Cardiac fibroblast (primary cell): ENCODE measurements at places on chromosomes 3 and 15.

DNA sequence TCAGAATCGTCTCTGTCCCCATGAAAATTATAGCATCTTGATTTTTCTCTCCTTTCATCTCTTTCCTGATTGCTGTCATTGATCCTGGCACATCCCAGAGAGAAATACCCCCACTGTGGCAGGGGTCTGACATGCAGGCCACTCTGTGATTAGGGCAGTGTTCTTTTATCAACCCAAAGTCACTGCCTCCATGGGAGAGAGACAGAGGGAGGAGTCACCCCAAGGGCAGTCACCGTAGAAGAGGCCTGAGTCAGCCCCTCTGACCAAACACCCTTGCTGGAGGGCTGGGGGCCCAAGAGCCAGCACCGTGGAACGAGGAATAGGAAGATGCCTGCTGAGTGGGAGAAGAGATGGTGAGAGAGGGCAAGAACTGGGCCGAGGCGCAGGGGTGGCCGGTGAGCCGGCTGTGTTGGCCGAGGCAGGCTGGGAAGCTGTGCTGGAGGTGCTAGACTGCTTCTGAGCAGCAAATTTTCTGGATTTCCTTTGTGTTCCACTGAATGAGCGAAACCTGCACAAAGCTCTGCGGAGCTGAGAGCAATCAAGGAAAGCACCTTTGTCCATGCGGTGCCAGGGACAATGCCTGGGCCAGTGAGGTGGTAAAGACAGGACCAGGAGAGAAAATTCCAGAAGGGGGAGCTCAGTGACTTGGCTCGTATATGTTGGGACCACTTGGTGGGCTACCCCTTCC lies 103.8 kb downstream of the ADCY5 start:
- no peak for DNase-seq

DNA sequence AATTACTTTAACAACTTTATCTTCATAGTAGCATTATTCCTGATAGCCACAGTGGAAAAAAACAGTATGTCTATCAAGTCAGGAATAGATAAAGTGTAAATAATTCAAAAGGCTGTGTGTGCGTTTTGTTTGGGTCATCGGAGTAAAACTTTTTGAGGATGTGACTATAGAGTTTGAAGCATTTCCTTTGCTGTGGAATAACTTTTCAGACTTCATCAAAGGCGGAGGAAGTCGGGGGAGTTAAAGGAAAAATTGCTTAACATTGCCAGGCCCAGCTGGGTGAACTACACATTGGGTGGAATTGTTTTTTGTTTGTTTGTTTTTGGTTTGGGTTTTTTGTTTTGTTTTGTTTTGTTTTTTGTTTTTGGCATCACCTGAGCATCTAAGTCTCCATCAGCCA lies 70.4 kb upstream of the CRTC3 start:
- DNase-seq = peak; percentile 74

- DNase-seq = peak; percentile 91
Measured at GRCh38 chr15:44215594-44215993, 20.5 kb upstream of the FRMD5 start.

- peak; percentile 33 for DNase-seq
Measured at GRCh38 chr15:76987896-76988860, 6.7 kb upstream of the PSTPIP1 start.

GRCh38 chr3:64329037-64329436 lies 103.8 kb upstream of the PRICKLE2 start:
- no peak for DNase-seq

- DNase-seq = no peak
Measured at GRCh38 chr15:93268066-93268465, 179.1 kb upstream of the RGMA start.

DNA sequence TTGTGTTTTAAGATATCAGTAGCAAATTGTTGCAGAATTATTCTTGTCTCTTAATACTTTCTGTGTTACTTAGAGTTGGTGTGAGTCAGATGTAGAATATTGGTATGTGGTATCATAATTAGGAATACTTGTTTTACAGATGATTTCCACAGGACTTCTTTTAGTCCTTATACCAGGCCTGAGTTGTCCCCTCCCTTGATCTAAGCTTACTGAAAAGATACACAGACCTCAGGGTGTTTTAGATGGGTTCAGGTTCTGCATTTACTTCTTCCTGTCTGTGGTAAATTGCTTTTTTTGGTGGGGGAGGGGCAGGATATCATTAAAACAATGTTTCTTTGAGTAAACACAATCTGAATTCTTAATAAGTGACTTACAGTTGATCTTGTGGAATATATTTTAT lies 14.2 kb downstream of the DZIP3 start:
- DNase-seq = peak; percentile 23

- no peak for DNase-seq
Measured at GRCh38 chr3:17946619-17947018, 204.2 kb upstream of the TBC1D5 start.

DNA sequence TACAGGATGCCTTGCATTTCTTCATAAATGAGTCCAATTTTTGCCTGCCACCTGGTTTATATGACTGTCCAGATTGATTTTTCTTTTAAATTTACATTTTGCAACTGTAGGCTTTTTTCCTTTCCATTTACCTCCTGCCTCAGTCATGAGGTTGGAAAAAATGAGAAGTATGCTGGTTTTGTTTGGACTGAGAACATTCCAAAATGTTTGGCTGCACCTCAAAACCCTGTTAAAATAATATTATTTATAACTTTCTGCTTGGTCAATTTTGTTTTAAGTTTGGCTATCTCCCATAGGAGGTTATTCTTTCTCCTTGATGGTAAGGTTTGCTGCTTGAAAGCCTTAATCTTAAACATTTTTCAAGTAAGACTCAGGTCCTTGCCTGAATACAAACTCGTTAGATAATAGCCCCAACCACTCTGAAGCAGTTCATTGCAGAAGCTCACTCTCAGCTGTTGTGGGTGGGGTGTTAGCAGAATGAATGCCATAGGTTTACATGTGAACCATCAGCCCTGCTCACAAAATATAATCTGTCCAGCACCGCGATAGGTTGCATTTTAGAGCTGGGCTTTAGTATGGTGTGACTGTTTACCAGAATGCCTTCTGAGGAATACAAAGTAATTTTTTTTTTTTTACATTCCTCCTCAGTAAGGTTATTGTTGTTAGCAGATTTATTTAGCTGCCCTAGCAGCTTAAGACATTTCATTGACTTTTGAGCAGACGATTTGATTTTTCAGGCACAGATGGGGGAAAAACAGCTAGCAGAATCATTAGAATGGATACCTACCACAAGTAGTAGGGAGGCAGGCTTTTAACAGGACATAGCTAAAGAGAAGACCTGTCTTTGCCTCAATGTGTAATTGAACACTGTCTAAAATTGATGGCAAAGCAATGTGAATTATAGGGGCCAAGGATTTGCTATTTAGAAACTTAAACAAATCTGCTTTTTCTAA lies 630.8 kb upstream of the KCNMB2 start:
- DNase-seq = peak; percentile 93

DNA sequence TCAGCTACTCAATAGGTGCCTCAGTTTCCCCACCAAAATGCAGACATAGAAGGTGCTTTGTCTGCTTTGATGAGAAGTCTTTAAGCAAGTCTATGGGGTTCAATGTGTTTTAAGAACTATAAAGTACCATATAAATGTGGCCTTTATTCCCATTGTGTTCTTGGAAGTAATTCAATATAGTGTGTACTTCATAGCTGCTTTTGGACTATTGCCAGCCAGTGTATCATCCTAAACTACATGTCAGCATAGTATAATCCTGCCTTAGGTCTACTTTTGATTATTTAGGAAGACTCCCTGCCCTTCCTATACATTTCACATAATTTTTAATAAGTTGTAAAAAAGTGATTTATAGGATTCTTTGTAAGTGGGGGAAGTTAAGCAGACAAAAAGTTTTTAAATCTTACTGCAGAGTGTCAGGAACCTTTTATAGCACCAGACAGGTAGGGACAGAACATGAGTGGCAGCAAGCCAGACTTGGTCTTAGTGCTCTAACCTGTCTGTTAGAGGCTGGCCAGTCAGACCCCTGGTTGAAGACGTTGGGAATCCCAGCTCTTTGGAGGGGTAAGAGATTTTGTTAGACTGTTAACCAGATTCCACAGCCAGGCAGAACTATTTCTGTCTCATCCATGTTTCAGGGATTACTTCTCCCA lies 48.4 kb downstream of the MLH1 start:
- peak; percentile 28 for DNase-seq

- peak; percentile 28 for DNase-seq
Measured at GRCh38 chr15:25693321-25694238, 169.5 kb downstream of the ATP10A start.

- peak; percentile 96 for DNase-seq
Measured at GRCh38 chr15:51121118-51121517, 26.4 kb upstream of the TNFAIP8L3 start.

DNA sequence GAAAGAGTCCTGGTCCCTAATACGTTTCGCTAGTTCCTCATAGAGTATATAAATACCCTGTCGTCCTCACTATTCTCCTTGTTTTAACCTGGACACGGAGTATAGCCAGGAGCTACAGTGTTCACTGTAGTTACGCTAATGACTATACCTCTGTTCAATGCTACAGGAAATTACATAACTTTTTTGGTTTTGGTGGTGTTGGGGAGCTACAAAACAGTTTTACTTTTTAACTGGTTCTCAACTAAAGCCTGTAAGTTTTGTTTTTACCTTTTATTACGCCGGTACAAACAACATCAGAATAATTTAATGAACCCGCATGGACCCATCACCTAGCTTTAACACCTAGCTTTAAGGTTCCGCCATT lies 1.5 kb downstream of the LMLN start:
- no peak for DNase-seq
